Stimulated activated naive CD4-positive, alpha-beta T cell treated with Interleukin-2 at 50 U/mL for 16 hours (primary cell): ENCODE measurements at places on chromosomes 11 and 22.

DNA sequence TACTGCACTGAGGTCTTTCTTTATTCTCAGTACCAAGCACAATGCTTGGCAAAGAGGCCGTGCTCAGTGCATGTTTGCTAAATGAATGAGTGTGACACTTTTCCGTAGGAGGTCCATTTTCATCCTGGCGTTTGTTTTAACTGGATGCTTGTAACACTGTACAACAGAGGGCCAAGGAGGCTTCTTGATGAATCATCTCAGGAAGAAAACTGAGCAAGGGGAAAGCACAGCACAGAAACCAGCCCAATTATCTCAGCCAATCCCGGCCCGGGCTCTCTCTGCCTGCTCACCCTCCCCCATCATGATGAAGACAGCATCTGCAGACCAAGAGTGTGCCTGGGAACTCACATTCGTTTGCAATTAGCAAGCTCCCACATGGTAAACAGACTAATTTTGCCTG, 570.3 kb downstream of the OPCML start:
- DNase-seq: no peak

DNA sequence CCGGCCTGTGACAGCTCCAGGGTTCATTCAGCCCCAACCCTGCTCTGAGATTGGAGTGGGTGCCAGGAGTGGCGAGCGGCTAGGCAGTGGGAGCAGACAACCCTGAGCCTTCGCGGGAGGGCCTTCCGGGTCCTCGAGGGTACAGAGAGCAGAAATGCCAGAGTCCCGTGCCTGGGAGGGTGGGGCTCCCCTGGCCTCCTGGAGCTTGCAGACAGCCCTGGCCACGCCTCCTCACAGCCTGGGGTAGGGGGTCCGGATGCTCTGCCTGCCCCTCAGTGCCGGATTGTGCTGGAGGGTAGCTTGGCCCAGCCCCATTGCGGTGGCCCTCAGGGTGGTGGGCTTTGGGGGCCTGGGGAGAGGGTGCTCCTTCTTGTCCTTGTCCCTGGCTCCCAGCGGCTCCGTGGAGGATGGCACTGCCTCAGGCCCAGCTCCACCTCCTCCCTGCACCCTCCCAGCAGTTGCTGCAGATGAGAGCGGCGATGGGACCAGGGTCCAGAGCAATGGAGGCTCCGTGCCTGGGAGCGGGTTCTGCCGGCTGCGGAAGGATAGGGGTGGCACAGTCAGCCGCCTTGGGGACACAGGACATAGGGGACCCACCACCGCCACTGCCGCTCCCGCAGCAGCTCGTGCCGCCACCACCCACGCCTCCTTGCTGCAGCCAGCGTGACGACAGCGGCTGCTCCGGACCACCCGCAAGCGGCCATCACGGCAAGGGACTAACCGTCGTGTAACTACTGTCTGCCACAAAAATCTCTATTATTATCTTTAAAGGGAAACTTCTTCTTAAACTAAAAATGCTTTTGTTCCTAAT, 34.9 kb upstream of the OR10G7 start:
- DNase-seq: no peak

DNA sequence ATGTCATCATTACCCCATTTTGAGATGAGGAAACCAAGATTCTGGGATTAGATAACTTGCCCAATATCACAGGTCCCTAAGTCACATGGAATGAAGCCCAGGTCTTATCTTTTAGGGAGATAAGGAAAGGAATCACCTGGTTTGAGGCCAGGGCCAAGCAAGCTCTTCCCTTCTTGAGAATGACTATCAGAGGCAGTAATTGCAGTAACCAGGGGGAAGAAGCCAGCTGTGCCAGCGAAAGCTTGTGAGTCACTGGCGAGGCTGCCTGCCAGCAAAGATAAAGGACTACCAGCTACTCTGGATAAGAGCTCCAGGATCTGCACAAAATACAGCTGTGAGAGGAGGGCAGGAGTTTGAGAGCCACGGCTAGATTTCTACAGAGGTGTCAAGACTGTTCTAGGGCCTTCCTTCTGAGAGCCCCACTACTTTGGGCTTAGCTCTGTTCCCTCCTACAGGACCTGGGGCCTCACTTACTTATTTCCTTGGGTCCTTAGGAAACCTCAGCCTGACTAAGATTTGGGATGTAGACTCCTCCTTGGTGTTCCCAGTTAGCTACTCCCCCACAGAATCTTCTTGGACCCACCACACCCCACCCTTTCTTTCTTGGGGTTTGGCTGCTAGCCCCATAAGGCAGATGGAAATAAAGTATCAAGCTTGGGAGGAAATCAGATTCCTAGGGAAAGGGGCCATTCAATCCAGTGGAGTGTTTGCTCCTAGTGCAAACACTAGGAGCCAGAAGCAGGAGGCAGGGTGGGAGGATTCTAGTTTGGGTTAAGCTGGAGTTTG, 9.7 kb upstream of the CCKBR start:
- DNase-seq: no peak

DNA sequence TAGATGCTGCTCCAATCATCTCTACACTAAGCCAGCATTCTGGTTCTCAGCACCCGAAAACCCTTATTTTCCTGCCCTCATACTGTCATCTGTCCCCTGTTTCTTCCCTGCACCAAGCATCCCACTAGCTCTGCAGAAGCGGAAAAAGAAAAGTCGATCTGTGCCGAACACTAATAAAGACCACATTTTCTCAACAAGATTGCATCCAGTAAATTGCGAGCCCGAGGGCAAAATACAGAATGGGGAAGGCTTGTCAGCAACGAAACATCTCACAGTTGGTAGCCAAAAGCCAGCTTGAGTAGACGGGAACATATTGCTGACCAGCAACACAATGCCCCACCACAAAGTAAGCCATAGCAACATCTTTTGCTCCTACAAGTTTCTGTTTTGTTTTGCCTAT, 227.4 kb downstream of the CADM1 start:
- DNase-seq: no peak

DNA sequence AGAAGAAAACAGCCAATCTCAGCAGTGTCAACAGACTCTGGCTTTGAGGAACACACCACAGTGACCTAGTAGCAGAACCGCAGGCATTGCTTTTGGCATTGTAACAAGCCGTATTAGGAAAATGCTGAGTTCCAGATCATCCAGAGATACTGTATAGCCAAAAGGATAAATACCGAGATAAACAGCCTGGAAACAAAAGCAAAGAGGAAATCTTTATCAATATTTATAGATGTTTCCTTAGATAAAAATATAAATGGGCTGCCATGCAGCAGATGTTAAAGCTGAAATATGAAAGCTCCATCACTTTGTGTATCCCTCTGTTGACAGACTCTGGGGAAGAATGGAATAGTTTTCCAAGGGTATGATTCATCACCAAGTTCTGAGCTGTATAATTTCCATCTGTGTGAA, 98.9 kb upstream of the TP53AIP1 start:
- DNase-seq: no peak

DNA sequence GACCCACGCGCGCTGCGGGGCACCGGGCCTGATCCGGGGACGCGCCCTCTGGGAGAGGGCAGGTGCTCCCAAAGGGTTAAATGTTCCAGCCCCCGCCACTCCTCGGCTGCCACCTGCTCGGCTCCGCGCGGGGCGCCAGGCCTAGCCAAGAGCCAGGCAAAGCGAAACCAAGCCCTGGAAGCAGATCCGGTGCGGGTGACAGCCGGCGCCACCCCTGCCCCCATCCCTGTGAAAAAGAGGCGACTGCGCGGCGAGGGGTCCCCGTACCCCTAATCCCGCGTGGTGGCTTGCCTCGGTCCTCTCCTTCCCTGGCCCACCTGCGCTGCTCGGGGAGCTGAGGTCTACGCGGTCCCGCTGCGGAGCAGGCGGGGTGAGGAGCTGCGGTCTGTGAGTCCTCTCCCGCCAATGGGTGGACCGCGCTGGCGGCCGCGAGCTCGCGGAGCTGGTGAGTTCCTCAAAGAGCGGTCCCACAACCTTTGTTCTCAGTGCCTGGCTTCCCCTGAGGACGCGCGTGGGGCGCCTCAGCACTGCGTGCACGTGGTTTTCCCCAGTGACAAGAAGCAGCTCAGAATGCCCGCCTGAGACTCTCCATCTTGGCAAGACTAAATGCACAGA, at the start of gene ME3:
Gene ME3, minus strand, starts transcription at position 610 of the 615 bp plus-strand sequence.
- peak; percentile 14 for DNase-seq

DNA sequence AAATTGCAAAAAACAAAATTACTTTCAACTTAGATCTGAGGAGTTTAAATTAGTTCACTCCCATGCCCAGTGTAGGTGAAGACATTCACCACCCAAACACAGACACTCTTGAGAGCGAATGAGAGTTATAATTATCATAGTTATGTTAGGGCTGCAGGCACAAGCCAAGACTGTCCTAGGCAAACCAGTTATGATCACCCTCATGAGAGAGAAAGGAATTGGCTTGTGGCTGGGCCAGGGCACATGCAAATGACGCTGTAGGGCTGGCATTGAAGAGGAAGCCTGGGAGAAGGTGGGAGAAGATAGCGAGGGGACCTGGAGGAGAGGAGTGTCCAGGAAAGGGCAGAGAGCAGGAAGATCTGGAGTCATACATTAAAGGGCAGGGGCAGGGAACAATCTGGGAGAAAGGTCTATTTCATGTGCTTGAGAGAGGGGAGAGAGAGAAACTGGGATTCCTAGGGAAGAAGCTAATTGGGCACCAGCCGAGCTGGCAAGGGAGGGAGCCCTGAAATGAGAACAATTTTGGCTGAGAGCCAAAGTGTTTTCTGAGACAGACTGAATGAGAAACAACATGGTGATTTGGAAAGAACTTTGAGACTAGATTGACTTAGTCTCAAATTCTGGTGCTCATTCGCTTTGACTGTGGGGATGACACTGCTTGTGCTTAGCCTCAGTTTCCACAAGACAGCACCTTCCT, 279.9 kb downstream of the KIRREL3 start:
- DNase-seq: no peak
